ENCODE measurements at places on chromosomes 6 and 20.

GRCh38 chr20:11195169-11195568 lies 521.4 kb upstream of the JAG1 start:
- DNase-seq, result no peak

- DNase-seq, result no peak
Observed at GRCh38 chr6:53994201-53994600, 117.0 kb upstream of the MLIP start.

GRCh38 chr6:53737746-53738145 lies 57.1 kb upstream of the LRRC1 start:
- DNase-seq, result no peak

- no peak for DNase-seq
Observed at GRCh38 chr6:161394437-161394836, 120.6 kb upstream of the AGPAT4 start.

DNA sequence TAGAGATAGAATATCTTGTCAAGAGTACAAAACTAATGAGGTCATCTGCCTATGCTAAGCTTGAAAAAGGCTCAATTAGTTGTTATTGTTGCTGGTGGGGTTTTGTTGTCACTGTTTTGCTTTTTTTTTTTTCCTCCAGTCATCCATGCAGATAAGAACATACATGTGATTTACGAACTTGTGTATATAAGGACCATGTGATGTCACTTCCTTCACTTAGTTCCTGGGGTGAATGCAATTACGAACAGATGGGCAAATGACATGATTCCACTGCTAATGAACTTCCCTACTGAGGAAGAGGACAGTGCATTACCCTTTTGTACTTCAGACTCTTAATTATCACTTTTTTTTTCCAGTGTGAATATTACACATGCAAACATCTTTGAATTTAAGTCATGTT lies 1175.3 kb upstream of the GJE1 start:
- no peak for DNase-seq

DNA sequence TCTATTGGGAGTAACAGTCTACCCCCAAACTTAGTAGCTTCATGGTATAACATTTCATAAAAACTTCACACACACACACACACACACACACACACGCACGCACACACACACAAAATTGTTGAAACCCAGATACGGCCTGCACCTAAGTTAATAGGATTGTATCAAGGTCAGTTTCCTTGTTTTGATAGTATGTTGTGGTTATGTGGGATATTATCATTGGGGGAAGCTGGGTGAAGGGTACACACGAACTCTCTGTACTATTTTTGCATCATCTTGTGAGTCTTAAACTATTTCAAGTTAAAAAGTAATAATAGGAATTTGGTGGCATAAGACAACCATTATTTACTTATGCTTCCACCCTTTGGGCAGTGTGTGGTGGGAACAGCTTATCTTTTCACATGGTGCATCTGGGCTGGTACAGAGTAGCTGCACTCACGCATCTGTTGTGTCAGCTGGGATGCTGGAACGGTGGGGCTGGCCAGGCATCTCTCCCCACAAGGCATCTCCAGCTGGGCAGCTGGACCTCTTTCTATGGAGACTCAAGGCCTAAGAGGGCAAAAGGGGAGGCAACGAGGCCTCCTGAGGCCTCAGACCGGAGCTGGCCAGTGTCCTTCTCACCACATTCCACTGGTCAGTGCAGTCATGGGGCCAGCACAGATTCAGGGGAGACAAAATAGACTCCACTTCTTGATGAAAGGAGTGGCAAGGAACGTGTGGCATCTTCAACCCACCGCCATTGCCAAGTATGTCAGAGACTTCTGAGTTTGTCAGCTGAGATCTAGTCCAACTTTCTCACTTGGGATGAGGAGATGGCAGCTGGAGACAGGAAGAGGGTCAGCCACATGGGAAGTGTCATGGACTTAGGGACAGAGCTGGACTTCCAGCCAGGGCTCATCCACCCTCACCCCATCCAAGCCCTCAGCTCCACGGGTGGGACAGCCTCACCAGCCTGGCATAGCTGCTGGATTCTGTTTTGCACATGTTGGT lies 20.5 kb upstream of the IP6K3 start:
- DNase-seq, result no peak

DNA sequence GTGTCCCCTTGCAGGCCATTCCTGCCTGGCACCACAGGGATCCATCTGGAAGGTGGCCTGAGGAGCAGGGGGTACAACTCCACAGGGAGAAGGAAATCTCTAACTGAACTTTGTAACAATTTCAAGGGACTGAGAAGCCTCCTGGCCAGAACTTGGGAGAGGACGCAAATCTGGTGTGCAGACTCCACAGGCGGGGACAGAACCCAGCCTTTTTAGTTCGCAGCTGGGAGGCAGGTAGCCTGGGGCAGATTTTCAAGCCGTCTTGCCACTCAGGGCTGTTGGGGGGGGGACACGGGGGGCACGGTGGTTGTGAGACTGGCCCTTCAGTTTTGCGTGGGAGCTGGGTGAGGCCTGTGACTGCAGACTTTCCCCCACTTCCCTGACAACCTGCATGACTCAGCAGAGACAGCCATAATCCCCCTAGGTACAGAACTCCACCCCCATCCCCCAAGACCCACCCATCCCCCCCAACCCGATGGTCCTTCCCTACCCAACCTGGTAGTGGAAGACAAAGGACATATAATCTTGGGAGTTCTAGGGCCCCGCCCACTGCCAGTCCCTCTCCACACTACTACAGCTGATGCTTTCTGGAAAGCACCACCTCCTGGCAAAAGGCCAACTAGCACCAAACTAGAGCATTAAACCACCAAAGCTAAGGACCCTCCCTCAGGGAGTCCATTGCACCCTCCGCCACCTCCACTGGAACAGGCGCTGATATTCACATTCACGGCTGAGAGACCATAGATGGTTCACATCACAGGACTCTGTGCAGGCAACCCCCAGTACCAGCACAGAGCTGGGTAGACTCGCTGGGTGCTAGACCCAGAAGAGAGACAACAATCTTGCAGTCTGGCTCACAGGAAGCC lies 3.0 kb upstream of the HUS1B start:
- DNase-seq, result no peak
